ENCODE measurements at places on chromosomes 1 and 21.

- DNase-seq: no peak
These were observed 19.6 kb downstream of the NEGR1 start for GRCh38 chr1:72262735-72263134.

- DNase-seq: peak; percentile 31
These were observed 32.0 kb downstream of the EGLN1 start for GRCh38 chr1:231390071-231390470.

- no peak for DNase-seq
These were observed 12.3 kb upstream of the LRRC8C start for GRCh38 chr1:89620664-89621063.

- DNase-seq: peak; percentile 57
These were observed 2.4 kb upstream of the NAV1 start for GRCh38 chr1:201536558-201536957.

GRCh38 chr1:197463142-197463541 lies 195.1 kb downstream of the CRB1 start:
- DNase-seq: no peak

DNA sequence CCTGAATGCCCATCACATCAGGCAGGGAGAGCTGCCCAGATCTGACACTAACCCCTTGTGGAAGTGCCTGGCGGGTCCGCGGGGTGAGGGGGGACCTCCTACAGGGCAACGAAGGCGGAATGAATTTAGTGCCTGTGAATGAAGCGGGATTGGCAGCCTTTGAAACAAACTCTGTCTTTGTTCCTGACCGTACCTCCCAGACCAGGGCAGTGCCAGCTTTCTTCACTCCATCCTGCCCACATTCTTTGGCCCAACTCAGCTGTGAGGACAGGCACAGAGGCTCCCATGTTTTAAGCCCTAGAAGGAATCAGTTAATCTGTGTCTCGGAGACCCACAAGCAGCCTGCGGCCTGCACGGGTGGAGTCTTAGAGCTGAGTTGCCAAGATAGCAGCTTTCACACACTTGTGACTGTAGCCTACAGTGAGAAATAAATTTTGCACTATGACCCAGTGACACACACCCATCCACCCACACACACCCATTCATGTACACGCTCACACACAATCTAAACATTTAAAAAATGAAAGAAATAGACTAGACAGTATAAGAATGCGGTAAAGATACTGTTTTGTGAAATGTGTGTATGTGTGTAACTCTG lies 60.1 kb upstream of the USP24 start:
- no peak for DNase-seq

DNA sequence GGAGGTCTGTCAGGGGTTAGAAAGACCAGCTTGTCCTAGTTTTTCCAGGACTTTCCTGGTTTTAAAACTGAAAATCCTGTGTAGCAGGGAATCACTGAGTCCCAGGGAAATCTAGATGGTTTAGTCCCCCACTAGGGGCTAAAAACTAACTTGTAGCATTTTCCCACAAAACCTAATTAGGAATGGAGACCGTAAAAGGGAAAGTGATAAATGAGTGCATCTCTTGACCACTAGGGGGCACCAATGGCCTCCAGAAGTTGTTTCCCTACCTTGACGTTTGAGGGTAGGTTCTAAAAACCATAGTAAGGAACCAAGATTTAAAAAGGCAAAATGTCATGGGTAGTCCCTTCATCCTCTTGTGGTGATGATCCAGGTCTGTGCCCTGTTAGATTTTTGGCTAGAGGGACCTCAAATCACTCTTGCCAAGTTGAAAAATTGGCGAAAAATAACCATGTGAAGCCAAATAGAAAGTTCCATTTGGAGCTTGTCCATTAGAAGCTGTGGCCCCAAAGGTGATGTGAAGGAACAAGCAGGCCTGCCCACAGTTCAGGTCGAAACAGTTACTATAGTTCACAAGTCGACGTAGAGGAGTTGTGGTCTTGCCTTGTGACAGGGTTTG lies 24.5 kb downstream of the CLIC6 start:
- DNase-seq: peak; percentile 59

GRCh38 chr1:27601771-27602461 lies 2.0 kb downstream of the AHDC1 start:
- DNase-seq: no peak

GRCh38 chr21:45296638-45297037 lies 8.9 kb upstream of the POFUT2 start:
- DNase-seq: no peak

DNA sequence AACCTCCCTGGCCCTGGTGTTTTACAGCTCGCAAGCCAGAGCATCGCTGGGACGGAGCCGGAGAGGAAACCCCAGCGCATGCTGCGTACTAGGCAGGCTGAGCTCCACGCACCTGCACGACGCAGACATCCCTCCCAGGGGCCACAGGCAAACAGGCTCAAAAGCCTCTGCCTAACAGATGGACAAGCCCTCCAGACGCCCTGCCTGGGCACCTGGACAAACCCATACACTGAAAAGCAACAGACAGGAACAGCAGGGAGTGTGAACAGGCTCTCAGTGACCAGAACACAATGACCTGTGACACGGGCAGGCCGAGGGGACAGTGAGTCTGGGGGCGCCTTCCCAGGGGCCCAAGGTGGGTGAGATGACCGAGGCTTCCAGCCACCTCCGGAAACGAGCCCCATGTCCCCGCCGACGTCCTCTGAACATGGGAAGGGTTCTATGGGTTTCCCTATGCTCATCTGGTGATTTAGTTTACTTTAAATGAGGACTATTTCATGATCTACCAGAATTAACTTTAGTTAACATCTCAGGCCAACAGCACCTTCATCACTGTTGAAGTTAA lies 40.3 kb downstream of the NPHP4 start:
- no peak for DNase-seq

GRCh38 chr1:205568469-205569361 lies 63.1 kb downstream of the ELK4 start:
- no peak for DNase-seq

- peak; percentile 25 for DNase-seq
These were observed 480.2 kb upstream of the RUNX1 start for GRCh38 chr21:35529171-35529863.

- DNase-seq: no peak
These were observed 61.0 kb downstream of the B3GALT5 start for GRCh38 chr21:39673736-39674135.

GRCh38 chr1:231580874-231581273 lies 45.7 kb upstream of the DISC1 start:
- no peak for DNase-seq

- DNase-seq: no peak
These were observed 67.5 kb downstream of the SDC3 start for GRCh38 chr1:30840904-30841598.

DNA sequence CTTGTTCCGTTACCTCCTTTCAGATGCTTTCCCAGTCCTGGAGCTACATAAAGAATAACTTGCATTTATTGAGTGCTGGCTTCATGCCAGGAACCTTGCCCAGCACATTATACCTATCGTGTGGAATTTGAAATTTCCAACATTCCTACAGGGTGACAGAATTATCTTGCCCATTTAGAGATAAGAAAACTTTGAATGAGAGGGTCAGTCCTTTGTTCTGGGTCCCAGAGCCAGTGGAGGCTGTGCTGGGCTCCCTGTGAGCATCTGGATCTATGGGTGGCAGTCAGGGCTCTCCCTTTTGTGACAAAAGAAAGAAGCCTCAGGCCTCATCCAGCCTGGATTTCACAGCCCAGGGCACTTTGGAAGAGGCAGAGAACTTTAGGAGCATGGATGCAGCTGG lies 3.2 kb downstream of the GSTM4 start:
- DNase-seq: peak; percentile 80

GRCh38 chr1:222618001-222618879 lies at the start of gene MIA3:
MIA3 (plus strand) TSS chr1:222618097; CDS start chr1:222618111, 14 bp downstream.
- DNase-seq: peak; percentile 64

- DNase-seq: no peak
These were observed 114.9 kb downstream of the CASZ1 start for GRCh38 chr1:10681296-10682107.

DNA sequence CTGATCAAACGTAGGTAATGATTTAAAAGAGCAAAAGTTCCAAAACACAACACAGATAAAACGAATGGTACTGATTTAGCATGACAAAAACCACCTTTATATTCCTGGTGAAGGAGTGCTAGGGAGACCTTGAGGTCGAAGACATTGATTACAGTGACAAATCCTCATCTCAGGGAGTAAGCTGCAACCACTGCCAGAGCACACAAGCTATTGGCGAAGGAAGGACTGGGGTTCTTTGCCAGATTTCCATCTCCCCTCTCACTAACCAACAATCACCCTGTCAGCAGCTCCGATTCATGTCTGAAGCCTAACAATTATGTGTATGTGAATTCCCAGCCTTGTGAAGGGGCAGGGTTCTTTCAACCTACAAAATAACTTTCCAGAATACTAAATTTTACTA lies 40.2 kb upstream of the DMRTB1 start:
- DNase-seq: no peak

- DNase-seq: no peak
These were observed 124.0 kb downstream of the GPATCH2 start for GRCh38 chr1:217506878-217507277.

All from RCC 7860 (cell line).